Activated CD4-positive, CD25-positive, alpha-beta regulatory T cell treated with anti-CD3 and anti-CD28 coated beads, Interleukin-2, amount 50 U/mL, for 72 hours (primary cell): ENCODE measurements at places on chromosomes 1 and 21.

DNA sequence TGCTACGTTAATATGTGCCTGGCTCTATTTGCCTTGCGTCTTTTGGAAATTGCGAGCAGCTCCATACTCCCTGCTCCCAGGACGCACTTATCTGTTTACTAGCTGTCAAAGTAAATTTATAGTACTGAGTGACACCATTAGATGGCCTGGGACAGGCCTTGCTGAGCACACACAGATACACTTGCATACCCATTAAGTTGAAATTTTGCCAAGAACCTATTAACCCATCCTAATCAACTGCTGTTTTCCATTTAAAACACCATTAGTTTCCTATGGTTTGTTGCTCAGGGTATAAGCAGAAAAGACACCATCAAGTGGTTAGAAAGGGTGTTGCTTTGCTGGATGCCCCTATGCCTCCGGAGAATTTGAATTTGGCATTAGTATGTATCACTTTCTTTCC lies 187.3 kb downstream of the SLC44A5 start:
- no peak for DNase-seq

GRCh38 chr1:48744032-48744431 lies 32.7 kb downstream of the BEND5 start:
- no peak for DNase-seq

DNA sequence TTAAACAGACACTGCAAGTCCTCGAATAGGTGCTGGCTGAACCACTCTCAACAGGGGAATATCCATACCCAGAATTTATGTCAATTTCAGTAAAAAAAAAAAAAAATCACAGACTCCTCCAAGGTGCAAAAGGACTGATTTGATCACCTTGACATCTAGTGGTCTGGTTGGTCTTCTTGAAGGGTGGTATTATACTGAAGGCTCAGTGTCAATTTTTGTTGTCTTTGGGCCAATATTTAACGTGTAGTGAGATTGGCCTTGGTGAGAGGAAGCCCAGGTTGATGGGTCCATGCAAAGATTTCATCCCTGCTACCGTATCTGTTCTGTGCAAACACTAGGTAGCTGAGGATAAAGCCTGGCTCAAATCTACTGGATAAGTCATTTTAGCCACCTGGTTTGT lies 4.0 kb upstream of the GBP5 start:
- DNase-seq: no peak

DNA sequence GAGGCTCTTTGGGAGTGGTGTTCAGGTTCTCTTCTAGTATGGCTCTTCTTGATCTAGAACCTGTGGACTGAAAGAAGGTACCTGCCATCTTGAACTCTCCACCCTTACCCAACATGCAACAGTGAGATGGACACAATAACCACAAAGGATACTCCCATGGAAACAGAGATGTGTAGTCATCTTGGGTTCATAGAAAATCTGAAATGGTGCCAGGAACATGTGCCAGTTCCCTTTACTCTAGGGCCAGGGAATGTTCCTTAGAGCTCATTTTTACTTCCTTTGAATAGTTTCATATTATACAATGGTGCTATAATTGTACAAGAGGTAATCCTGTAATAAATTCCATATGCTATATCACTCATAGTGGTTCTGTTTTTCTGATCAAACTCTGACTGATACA lies 13.2 kb upstream of the SCYL3 start:
- DNase-seq: no peak

GRCh38 chr1:42739753-42740700 lies at the start of gene CLDN19:
Gene CLDN19 (minus strand): TSS chr1:42740236. CDS start chr1:42740063, 173 bp downstream.
- no peak for DNase-seq
